ENCODE measurements at places on chromosomes 5 and 9.

- DNase-seq: no peak
Observed at GRCh38 chr9:27535701-27536118, 6.1 kb upstream of the MOB3B start.

GRCh38 chr5:175524211-175524610, 45.9 kb downstream of the SFXN1 start:
- no peak for DNase-seq

GRCh38 chr9:93725382-93725781, 149.0 kb downstream of the PHF2 start:
- no peak for DNase-seq

DNA sequence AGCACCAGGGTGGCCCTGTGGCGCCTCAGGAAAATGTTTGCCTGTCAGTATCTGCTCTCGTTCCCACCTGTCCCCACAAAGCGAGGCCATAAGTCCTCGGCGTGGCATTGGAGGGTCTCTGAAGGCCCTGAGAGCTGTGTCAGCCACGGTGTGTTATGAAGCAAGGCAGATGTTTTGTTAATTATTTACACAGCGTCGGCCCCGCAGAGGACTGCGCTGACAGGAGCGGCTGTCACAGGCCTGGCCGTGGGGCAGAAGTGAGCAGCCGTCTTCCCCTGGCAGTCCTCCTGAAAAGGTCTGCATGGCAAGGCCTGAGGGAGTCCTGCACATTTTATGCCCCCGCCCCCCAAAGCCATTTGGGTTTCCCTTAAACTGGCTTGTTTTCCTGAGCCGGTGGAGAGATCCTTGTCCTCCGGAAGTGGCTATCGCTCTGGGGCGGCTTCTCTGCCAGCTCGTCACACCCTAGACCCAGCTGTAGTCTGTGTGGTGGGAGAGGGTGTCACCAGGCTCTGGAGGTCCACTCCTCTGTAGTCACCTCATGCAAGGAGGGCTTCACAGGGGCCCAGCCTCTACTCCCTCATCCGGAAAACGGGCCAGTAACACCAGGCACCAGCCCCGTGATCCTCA, 6.2 kb downstream of the NEK6 start:
- DNase-seq: no peak

DNA sequence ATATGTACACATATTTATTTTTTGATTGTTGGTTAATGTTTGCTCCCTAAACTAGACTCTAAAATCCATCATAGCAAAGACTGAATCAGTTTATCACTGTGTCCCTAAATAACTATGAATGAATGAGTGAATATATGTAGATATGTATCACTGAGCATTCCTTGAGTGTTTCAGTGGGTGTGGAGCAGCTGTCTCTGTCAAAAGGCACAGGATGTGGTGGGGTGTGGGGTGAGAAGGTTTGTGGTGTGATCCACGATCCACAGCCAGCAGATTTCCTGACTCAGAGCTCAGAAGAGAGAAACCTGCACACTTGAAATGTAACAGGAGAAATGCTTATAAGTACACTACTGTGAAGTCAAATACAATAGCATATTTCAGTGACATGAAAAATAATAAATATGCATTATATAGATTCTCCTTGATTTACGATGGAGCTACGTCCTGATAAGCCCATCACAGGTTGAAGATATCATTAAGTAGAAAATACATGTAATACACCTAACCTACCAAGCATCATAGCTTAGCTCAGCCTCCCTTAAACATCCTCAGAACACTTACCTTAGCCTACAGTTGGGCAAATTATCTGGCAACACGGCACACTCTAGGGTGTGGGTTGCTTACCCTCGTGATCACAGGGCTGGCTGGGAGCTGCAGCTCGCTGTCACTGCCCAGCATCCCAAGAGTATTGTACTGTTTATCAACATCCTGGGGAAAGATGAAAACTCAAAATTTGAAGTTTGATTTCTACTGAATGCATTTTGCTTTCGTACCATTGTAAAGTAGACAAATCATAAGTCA, 287.0 kb downstream of the GAS1 start:
- no peak for DNase-seq

Data from inflammatory macrophage (primary cell).